Fibroblast of skin of left quadriceps (primary cell): ENCODE measurements at places on chromosomes 6 and 20.

GRCh38 chr6:11389977-11390376 is 147.6 kb upstream of the TMEM170B start:
- no peak for DNase-seq

GRCh38 chr6:95687839-95688238 is 110.5 kb downstream of the MANEA start:
- no peak for DNase-seq

GRCh38 chr20:6664574-6664973 is 102.9 kb upstream of the BMP2 start:
- no peak for DNase-seq

DNA sequence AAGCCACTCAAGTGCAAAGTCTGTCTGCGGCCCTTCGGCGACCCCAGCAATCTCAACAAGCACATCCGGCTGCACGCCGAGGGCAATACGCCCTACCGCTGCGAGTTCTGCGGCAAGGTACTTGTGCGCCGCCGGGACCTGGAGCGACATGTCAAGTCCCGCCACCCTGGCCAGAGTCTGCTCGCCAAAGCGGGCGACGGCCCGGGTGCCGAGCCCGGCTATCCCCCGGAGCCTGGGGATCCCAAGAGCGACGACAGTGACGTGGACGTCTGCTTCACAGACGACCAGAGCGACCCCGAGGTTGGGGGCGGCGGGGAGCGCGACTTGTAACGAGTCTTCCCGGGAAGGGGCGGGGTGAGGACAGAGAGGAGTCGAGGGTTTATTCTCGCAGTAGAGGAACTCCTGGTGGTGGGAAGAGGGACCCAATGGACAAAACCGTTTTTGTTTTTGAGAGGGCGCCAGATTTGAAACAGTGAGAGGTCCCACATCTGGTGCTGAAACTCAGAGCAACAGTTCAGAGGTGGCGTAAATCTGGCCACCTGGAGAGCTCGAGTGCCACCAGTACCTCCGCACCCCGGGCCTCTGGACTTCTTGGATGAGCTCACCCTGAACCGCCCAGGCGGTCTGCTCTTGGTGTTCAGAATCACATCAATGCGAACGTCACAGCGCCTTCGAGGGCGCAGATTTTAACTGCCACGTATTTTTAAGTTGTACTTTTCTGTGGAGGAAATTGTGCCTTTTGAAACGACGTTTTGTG is 8.0 kb downstream of the PRDM13 start:
- DNase-seq, result no peak

- DNase-seq, result peak; percentile 21
Measured at GRCh38 chr6:53728570-53729194, 63.1 kb upstream of the KLHL31 start.

GRCh38 chr6:101486124-101486523 is 92.6 kb downstream of the GRIK2 start:
- no peak for DNase-seq

DNA sequence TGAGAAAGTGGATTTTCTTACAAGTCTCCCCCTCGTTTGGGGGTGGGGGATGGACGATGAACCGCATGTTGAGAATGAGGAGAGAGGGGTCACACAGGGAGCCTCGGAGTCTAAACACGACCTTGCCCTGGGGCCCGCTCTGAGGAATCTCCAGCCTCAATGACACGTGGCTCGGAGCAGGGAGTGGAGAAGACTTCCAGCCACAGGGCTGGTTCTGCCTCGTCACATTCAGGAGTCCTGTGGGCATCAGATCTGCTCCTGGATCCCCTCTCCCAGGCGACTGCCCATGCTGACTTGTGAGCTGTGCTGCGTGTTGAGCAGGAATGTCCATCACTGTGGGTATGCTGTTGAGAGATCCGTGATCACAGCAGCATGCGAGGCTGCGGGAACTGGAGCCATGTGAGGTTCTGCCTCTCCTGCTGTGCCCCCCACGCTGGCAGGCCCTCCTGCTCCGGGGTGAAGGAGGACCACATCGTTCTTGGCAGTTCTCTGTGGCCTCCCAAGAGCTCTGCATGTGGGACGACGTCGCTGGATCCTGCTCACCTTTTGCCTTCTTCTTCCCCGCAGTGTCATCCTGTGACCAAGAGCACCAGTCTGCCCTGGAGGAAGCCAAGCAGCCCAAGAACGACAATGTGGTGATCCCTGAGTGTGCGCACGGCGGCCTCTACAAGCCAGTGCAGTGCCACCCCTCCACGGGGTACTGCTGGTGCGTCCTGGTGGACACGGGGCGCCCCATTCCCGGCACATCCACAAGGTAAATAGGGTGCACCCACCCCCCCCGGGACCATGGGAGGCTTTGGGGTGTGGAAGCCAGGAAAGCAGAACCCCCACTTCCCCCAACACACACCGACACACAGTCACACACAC is 157.5 kb downstream of the SMOC2 start:
- no peak for DNase-seq

- no peak for DNase-seq
Measured at GRCh38 chr6:169085466-169085865, 168.2 kb downstream of the THBS2 start.

DNA sequence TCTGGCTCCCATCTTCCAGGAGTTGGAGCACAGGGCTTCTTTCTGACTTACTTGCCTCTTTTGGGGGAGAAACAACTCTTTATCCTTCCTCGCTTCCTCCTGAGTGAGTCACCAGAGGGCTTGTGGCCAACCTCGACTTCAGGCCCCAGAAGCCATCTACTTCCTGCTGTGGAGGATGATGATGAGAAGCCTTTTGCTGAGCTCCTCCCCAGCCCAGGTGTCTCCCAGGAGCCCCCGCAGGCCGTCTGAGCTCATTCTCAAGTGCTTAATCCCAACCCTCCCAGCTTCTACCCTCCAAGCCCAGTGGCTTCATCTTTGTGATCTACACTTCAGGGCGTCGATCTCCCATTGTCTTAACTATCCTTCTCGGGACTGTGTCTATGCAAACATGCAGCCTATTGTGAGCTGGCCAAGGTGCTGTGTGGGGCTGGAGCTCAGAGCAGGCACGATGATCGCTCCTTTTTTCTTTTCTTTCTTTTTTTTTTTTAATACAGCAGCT is 27.9 kb downstream of the SDCBP2 start:
- DNase-seq, result no peak

- DNase-seq, result no peak
Measured at GRCh38 chr6:93259332-93259731, 160.0 kb downstream of the EPHA7 start.

- DNase-seq, result no peak
Measured at GRCh38 chr6:158591134-158591809, 31.4 kb downstream of the TMEM181 start.

DNA sequence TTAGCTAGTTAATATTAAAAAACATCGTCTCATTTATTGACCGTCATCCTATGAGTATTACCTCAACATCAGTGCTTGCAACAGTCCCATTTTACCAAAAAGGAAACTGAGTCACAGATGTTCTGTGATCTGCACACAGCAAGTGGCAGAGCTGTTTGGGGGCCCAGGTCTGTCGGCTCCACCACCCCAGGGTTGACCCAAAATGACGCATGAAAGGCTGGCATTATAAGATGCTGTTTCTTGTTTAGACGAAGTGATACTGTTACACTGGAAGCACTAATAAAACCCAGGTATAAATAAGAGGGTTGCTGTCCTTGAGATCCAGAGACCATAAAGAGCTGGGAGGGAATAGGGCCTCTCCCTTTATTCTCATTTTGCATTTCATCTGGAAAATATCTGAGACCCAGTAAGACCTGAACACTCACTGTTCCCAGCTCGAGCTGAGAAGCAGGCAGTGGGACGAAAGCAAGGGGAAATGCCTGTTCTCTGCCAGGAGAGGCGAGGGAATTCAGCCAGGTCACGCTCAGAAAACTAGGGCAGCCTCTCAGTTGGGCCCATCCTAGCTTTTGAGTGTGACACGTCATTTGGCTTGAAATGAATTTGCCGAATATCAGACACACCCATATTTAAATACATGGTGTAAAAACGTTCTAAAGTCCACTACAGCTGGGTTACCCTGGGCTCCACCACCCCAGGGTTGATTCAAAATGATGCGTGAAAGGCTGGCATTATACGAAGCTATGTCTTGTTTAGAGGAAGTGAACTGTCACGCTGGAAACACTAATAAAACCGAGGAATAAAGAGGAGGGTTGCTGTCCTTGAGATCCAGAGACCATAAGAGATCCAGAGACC is 1.4 kb upstream of the MICAL1 start:
- DNase-seq, result no peak

DNA sequence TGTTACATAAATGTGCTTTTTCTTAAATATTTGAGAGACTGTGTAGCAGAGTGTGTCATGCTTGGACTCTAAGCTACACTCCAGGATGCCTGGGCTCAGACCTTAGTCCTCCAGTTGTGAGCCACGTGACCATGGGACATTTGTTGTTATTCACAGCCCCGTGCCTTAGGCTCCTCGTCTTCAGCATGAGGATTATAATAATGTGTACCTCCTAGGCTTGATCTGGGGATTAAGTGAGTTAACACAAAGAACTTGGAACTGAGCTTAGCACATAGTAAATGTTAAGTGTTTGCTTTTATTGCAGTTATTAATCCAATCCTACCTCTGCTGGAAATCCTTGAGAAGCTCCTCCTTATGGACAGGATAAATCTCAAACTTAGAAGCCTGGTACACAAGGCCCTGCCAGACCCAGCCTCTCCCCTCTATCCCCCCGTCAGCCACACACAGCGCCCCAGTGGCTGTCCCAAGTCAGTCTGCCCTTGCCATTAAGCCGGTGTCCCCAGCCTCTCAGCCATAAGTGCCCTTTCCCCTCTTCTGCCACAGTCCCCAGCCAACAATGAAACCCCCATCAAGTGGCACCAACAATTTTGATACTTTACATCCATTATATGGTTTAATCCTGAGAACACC is 177.5 kb downstream of the TMEM242 start:
- DNase-seq, result no peak

GRCh38 chr20:934186-934840 is 18.2 kb upstream of the ANGPT4 start:
- no peak for DNase-seq

GRCh38 chr6:149254253-149254652 is 63.3 kb upstream of the TAB2 start:
- DNase-seq, result no peak

DNA sequence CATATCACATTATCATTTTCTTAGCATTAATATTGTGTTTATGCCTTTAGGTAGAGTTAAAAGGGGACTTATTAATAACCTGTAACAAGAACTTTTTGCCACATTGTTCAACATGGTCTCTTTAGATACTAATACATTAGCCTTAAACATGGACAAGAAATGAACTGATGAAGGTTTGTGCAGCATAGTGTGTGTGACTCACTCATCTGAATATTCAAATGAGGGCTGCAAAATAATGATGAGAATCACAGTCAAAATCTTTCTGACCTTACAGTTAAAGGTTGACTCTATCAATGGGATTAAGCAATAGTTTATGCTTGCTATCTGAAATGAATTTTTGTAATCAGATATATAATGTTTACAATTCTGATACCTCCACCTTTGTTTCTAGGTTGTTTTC is 1189.3 kb upstream of the CITED2 start:
- no peak for DNase-seq

DNA sequence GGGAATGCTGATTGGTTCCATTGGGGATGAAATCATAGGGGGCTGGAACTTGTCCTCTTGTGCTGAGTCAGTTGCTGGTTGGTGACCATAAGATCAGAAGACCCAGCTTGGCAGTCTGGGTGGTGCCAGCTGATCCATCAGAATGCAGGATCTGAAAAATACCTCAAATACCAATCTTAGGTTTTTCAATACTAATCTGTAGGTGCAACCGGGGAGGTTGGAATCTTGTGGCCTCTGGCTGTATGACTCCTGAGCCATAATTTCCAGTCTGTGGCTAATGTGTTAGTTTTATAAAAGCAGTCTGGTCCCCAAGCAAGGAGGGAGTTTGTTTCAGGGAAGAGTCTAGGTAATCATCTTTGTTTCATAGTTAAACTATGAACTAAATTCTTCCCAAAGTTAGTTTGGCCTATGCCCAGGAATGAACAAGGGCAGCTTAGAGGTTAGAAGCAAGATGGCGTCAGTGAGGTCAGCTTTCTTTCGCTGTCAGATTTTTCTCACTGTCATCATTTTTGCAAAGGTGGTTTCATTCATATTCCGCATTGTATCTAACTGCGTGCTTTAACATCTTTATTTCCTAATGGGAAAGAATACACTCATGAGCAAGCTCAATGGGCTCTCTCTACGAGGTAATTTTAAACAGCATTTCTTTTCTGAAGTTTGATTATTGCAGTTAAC is 2.0 kb downstream of the ARMH2 start:
- DNase-seq, result no peak

- no peak for DNase-seq
Measured at GRCh38 chr6:32589596-32590449, at the start of gene HLA-DRB1. TSS of gene HLA-DRB1 (minus strand) at chr6:32589848. CDS start at chr6:32589742, 106 bp downstream.

DNA sequence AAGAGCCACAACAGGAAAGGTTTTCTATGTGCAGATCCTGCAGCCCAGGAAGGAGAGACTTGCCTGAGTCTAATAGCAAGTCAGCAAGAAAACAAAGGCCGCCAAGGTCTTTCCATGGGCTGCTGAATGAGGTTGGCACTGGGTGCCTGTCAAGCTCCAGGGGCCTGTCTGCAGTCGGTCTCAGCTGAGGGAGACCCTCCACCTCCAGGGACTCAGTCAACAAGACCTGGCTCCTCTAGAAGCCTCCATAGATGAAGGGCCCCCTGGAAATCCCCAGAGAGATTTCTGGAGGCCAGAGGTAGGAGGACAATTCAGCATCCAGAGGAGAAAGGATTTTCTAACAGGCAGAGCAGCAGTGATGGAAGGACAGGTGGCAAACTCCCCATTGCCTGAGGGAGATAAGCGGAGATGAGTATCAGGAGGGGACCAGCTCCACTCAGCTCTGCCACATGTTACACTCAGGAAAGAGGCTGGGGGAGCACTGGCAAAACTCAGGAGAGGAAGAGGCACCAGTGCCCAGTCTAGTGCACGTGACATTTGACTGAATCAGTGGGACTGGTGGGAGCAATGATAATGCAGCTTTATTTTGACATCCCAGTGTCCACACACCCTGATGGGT is 33.5 kb upstream of the FKBP1A start:
- no peak for DNase-seq

GRCh38 chr20:59010995-59011873 is 4.2 kb upstream of the CTSZ start:
- DNase-seq, result peak; percentile 78

GRCh38 chr6:53830366-53830765 is 35.6 kb downstream of the LRRC1 start:
- DNase-seq, result no peak

DNA sequence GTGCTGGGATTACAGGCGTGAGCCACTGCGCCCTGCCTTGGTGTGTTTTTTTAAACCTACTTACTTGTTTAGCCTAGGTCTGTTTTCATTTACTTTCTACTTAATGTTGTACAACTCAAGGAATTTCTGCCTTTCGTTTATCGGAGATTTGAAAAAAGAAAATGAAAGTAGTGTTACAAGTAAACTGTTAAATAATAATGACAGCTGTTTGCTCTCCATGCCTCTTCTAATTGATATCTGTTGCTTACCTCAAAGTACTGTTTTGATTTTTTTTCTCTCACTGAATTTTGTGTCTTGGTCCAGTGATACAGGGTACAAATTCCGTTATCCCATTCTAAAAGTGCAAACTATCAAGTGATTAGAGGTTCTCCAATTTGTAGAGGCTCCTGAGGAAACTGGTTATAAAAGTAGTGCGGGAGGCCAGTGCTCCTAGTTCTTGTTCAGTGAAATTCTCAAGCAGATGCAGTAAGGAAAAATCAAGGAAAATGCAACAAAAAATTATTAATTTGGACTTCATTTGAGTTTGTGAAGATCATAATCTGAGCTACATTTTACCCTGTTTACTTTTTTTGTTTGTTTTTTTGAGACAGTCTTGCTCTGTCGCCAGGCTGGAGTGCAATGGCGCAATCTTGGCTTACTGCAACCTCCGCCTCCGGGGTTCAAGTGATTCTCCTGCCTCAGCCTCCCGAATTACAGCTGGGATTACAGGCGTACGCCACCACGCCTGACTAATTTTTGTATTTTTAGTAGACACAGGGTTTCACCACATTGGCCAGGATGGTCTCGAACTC is 2.2 kb downstream of the UBR2 start:
- DNase-seq, result no peak
